BE2C (cell line): ENCODE measurements at places on chromosomes 12 and 14.
A peak's percentile ranks its signal among the peaks of the same experiment; 100 is the strongest.

DNA sequence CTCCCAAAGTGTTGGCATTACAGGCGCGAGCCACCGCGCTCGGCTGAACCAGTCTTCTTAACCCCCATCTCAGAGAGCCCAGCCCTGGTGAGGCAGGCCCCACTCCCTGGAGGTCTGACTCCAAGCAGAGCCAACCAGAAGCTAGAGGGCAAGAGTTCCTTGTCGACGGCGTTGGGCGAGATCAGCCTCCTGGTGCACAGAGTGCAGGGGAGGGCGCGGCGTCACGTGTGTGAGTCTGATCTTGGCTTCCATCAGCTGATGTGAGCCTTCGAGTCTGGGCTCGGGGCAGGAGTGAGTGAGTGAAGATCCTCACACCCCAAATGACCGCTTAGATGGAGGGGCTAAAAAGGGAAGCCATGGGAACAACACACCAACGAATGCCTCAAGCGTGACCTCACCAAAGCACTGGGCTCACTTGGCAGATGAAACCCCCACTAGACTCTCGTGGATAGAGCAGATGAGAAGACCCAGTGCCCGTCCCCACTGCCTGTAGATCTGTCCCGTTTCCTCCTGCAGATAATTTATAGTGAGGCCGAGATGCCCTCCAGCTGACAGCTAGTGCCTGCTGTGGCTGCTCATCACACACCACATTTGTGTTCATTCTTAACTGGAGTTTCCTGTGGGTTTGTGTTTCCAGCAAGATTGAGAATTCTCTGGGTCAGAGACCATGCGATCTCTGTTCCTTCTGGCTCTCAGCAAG is 28.6 kb upstream of the ADGRD1 start:
- no peak for DNase-seq

- DNase-seq: no peak
Observed at GRCh38 chr12:15074351-15074750, 101.5 kb downstream of the PDE6H start.

DNA sequence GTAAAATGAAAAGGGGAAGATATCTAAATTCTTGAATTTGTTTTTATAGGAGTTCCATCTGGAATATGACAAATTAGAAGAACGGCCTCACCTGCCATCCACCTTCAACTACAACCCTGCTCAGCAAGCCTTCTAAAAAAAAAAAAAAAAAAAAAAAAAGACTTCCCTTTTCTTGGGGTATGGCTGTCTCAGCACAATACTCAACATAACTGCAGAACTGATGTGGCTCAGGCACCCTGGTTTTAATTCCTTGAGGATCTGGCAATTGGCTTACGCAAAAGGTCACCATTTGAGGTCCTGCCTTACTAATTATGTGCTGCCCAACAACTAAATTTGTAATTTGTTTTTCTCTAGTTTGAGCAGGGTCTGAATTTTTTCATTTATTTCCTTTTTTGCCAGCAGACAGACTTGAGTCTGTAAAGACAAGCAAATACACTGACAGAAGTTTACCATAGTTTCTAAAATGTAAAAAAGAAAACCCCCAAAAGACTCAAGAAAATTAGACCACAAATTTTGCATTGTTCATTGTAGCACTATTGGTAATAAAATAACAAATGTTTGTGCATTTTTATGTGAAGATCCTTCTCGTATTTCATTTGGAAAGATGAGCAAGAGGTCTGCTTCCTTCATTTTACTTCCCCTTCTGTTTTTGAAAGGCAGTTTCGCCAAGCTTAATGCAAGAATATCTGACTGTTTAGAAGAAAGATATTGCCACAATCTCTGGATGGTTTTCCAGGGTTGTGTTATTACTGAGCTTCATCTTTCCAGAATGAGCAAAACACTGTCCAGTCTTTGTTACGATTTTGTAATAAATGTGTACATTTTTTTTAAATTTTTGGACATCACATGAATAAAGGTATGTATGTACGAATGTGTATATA is 12.1 kb upstream of the KCNMB4 start:
- no peak for DNase-seq

- DNase-seq: no peak
Observed at GRCh38 chr12:108403952-108404351, 64.8 kb upstream of the CMKLR1 start.

DNA sequence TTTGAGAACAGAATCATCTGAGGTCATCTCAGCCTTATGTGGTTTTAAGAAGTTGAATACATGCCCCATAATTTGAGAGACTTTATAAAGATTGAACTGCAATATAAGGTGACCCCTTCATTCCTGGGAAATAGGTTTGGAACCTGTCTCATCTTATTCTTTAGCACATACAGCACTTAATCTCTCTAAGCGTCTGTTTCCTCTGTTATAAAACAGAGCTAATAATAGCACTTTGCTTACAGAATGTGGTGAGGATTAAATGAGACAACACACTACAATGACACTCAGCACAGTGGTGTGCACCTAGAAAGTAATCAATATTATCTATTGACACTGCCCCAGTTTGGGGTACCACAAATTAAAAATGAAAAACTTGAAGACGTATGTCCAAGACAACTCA is 102.1 kb downstream of the DUSP6 start:
- no peak for DNase-seq

DNA sequence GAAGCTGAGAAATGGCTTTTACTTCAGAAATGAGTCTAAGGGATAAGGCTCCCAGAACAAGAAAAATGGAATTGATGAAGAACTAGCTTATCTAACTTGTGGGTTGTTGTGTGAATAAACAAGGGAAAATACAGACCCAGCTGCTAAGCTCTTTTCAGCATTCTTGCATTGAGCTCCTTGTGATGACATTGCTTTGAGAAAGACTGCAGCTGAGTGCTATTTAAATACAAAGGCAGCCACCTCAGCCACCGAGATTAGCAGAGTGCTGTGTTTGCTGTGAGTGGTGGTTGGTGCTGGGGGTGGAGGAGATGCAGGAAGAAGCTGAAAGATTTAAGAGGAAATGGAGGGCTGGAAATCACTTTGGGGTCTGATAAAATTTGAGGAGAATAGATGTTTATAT is 396.0 kb upstream of the PRICKLE1 start:
- DNase-seq: no peak

DNA sequence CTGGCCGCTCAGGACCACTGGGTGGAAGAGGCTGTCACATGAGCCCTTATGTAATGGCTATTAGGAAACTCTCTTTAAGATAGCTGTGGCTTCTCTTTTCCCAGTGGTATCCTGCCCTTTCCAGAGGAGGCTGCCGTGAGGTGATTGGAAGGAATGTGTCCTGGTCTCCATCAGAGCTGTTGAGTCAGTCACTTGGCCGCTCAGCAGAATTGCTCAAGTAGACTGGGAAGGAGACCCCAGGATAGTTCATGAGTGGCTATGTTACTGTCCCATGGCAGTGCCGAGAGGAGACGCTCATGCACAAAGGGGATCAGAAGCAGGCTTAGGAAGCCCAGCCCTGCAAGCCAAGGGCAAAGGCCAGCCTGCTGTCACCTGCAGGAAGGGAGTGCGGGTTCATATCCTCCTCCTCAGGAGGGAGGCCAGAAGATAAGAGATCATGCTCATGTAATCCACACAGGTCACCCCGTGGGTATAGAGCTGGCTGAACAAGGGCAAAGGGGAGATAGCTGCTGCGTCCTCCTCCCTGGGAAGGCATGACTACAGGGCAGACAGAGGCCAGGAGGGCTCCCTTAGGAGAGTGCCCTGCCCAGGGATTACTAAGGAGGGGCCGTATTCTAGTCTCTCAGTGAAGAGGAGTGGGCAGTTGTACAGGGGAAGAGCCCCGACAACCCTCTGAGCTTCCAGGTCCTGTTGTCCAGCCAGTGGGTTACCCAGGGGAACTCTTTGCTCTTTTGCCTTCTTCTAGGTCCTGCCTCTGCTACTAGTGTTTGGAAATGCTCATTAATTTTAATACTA is 137.0 kb upstream of the MAX start:
- no peak for DNase-seq

DNA sequence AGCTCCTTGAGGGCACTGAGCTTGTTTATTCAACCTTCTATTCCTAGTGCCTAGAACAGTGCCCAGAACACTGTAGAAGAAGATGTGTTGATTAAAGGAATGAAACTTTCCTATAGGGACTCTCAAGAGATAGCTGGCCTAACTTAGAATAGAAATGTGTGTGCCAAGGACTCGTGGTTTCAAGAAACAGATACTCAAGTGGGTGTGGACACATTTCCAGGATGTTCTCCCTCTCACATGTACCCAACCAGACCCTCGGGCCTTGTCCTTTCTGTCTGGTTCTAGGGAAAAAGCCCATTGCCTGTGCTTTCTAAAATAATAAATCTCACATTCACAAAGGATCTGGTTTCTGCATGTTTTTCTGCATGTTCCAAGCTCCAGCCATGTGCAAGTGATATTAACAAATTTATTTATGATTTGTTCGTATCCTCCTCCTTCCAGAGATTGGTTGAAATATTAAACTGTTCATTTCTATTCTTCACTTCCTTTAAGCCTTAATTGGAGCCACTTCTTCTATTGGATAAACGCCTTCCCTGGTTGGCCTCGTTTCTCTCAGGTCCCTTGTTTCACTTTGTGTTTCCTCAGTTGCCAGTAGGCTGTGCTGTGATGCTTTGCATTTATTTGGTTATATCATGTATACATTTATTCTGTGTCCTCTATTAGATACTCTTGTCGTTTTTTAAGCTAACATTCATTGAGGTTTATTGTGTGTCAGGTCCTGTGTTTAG is 89.8 kb downstream of the CRADD start:
- peak; percentile 31 for DNase-seq

DNA sequence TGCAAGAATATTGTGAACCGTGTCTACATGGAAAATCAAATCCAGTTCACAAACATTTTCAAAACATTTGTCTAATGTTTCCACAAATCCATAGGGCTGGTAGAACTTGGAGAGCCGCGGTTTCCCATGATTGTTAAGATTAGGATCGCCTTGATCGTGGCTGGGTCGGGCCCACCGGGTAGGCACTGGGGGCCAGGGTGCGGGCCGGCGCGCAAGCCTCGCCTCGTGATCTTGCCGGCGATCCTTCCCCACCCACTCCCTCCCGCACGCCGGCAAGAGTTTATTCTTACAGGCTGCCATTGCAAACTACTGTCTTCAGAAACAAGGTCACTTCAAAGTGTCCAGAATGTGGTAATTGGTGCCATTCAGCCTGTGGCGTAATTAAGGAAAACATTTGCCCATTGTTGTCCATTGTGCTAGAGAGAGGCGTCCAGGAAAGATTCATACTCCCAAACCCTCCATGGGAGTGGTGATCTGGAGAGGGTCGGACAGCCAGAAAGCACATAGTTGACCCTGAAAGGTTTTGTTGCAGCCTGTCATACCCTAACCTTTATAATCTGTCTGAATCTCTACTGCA is 95.5 kb downstream of the BORCS5 start:
- DNase-seq: no peak

DNA sequence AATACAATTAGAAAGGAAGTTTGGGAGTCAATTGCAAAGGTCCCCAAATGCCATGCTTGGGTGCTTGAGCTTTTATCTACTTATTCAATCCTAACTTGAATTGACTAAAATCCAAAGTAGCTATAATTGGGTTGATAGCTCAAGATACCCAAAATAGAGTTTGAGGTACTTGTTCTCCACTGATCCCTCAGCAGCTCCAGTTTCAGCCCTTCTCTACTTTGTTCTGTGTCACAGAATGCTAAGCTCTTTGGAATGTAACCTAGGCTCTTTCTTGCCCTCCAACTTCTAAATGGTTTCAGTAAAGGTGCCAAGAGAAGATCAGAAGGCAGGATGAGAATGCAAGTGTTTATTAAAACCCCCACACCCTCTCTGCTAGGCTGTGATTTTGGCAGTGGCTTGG is 251.4 kb upstream of the CLEC14A start:
- no peak for DNase-seq

DNA sequence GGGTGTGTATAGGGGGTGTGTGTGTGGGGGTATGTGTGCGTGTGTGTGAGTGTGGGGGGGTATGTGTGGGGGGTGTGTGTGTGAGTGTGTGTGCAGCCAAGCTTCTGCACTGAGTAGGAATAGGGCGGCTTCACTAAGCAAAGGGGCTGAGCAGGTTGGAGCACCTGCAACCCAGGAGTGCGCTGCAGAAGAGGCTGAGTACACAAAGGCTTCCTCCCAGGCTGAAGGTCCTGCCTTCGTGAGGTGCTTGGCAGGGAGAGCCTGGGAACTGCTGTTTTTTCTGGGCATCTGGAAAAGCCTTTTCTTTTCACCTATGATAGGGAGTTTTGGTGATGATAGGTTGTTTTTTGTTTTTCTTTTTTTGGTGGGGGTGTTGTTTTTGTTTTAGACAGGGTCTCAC is 6.0 kb upstream of the NUDT14 start:
- DNase-seq: no peak

DNA sequence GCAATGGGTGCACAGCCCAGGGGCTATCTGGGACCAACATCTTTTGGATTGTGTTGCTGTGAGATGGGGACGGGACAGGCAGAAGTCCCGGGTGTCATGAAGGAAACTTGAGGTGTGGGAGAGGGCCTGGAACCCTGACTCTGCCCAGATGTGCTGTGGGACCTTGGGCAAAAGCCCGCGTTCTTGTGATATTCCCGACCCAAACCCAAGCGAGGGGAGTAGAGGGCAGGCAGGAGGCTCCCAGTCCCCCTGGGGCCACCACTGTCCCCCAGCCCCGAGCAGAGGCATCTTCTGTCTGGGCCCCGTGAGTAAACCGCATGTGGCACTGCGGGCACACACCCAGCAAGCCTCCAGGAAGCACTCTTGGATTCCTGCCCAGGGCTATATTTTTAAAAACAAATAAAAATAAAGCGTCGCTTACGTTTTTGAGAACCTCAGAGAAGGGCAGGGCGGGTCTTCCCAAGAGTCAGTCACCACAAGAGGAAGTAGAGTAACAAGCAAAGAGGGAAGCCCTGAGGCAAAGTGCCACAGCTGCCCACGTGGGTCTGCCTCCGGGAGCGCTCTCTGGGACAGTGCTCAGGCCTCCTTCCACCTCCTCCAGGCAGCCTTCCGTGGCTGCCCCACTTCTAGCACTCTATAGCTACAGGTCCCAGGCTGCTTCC is 39.5 kb downstream of the BEGAIN start:
- no peak for DNase-seq
